Stimulated activated CD4-positive, alpha-beta T cell treated with anti-CD3 and anti-CD28 coated beads, Interleukin-15, amount 100 ng/mL, for 1 hour (primary cell): ENCODE measurements at places on chromosomes 1 and 21.

DNA sequence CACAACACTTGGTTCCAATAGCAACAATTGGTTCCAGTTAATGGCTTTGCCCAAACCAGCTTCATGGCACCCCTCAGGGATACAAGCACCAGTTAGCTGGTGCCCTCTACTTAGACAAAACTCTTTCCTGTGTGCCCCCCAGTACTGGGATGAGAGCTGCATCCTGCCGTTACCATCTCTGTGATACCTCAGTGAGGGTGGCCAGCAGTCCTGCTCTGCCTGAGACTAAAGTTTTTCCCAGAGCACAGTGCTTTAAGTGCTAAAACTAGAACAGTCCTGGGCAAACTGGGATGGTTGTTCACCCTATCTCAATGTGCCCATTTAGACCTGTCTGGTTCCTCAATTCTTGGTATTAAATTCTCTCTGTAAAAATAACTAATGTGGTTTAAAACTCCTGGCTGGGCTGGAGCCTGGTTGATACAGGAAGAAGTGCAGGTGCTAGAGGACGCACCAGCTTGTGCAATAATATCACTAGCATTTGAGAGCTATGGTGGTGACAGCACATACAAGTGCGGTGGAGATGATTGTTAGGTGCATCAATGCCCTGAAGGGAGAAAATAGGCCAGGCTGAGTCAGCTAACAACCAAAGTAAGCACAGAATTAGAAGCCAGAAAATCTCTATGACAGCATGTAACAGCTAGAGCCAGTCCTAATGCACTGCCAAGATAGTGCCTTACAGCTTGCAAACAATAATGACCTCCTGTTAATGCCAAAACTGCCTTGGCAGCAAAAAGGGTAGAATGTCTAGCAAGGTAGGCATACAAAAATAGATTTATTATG lies 179.8 kb upstream of the GALNT2 start:
- DNase-seq: no peak

DNA sequence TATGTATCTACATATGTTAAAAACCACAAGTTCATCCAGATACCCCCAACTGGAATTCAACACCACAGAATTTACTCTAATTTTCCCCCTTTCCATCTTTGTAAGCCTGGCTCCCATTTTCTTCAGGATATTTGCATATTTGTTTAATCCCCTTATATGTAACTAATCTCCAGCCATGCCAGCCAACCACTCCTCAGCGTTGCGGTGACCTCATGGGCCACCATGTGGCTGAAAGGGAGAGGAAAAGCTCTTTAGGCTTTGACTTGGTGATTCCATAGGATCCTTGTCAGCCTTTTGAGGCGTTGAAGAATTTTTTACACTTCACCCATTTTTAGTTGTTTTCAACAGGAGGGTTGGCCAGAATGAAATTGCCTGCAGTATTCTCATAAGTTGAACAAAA lies 10.0 kb downstream of the CLDN19 start:
- no peak for DNase-seq

DNA sequence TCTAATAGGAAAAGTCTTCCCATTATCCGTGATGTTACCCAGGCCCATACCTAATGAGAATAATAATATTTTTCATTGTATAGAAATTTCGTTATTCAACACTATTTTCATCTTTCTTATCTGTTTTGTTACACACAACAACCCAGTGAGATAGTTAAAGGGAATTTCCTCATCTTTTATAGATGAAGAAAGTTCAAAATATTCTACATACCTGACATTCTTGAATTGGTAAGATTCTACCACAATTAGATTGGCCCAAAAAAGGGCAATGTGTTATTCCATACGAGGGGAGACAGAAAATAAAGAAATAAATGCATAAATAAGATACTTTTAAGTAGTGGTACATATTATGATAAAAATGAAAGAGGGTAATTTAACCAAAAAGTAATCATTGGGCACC lies 405.5 kb upstream of the ADAMTS5 start:
- DNase-seq: no peak

GRCh38 chr1:34701326-34702060 lies 53.4 kb upstream of the GJB5 start:
- DNase-seq: no peak

- no peak for DNase-seq
Observed at GRCh38 chr1:111436726-111437125, 9.2 kb upstream of the OVGP1 start.

DNA sequence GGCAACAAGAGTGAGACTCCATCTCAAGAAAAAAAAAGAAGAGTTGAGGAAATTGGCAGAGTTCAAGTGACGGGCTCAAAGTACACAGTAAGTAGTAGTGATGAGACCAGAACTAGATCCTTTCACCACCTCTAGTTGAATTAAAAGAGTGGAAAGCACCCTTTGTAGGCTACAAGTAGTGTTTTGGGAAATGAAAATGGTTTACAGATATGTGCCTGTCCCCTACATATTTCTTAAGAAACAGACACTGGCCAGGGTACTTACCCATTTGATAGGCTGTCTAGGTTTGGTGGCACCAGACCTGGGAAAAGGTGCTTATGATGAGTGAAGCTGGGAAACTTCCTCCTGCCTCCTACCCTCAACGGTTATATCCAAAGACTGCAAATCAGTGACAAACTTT lies 163.7 kb upstream of the BEND5 start:
- no peak for DNase-seq

- no peak for DNase-seq
Observed at GRCh38 chr1:22727873-22728272, 17.2 kb downstream of the EPHB2 start.

GRCh38 chr1:94305704-94306103 lies 68.3 kb upstream of the ARHGAP29 start:
- no peak for DNase-seq

GRCh38 chr1:69404486-69404885 lies 163.2 kb upstream of the LRRC7 start:
- DNase-seq: no peak

DNA sequence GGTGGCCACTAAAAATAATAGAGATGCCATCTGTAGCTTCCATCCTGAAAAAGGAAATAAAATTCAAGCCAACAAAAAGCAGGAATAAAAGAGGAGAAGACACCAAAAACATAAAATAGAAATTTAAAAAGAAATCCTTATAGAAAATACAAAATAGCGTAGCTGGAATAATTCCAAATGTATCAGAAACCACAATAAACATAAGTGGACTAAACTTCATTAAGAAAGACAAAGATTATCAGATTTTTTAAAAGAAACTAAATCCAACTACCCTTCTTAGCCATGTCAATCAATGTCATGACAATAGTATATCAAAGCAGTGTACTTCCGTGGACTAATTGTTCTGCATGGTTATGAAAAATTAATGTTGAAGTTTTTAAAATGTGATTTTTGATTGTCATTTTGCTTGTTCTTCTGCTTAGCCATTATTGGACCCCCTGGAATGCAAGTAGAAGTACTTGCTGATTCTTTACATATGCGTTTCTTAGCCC lies 13.2 kb downstream of the IL10RB start:
- no peak for DNase-seq

DNA sequence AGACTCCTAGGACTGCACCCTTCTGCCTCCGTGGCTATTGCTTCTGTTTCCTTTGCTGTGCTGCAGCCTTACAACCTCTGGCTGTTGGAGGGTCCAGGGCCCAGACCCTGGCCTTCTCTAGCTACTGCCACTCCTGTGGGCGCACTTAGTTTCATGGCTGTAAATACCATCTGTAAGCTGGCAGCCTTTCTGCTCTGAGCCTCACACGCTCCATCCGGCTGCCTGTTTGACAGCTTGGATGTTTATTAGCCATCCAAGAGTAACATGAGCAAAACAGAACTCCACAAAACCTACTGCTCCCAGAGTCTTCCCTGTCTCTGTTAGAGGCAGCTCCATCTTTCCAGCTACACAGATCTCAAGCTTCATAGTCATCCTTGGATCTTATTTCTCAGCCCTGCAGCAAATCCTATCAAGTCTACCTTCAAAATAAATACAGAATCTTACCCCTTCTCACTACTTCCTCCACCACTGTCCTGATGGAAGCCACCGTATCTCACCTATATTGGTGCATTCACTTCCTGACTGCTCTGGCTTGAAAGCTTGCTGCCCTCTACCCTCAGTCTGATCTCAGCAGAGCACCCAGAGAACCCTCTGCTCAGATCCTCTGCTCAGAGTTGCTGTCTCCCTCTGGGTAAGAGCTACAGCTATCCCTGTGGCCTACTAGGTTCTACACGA lies 19.1 kb downstream of the SLC25A33 start:
- DNase-seq: no peak

DNA sequence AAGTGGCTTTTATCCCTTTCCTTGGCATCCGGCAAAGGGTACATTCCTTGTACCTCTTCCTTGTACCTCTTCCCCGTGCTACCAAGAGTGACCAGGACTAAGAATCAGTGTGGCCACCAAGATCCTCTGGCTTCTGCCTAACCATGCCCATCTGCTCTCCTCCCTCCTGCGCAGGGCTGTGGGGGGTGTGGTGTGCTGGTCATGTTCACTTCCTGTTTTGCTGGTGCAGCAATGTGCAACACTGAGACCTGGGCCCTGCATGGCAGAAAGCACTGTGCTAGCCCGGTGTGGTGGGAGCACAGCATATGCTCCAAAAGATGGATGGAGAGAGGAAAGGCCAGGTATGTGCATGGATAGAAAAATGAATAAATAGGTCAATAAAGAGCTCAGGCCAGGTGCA lies 33.3 kb upstream of the TENT5C start:
- DNase-seq: no peak

DNA sequence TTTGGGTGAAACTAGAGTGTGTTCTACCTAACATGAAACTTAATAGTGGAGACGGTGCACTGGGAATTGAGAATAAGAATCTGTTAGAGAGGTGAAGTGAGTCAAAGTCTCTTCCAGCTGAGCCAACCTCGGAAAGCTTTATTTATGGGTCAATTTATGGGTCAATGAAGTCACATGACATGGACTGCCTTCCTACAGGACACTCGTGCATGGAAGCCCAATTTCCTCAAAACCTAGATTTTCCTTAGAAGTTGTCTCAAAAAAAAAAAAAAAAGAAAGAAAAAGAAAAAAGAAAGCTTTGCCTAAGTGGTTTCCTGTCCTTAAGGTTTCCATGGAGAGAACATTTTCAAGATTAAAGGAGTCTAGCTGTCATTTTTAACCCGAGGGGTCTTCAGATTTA lies 26.7 kb downstream of the CACHD1 start:
- DNase-seq: no peak

- DNase-seq: peak; percentile 21
Observed at GRCh38 chr1:67149179-67149770, 14.5 kb upstream of the C1orf141 start.

GRCh38 chr1:206066479-206067171 lies 13.7 kb downstream of the RHEX start:
- DNase-seq: no peak

GRCh38 chr1:2982615-2983318 lies 38.5 kb upstream of the ACTRT2 start:
- DNase-seq: no peak

GRCh38 chr1:15139654-15140350 lies 13.7 kb upstream of the TMEM51 start:
- DNase-seq: no peak

DNA sequence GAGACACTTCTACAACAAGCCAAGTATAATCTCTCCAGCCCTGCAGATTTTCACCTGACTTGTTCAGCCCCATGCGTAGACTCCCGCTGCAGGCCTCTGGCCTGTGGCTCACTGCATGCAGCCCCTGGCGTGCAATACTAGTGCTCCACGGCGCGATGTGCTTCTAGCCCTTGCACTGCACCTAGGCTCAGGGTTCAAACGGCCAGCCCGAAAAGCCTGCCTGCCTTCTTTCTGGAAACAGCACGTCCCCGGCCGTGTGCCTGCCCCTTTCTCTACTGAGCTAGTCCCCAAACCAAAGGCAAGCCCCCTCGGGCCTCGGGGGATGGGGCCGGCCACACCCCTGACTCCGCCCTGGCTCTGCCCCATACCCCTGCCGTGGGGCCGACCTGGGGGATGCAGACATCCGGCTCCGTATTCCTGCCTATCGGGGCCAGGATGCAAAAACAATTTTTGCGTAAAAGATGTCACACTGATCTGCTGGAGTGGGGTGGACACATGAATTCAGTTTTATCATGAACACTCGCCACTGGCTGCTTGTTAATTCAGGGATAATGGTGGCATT lies 26.3 kb upstream of the TRAPPC10 start:
- DNase-seq: no peak

GRCh38 chr1:34631126-34631525 lies 123.7 kb upstream of the GJB5 start:
- no peak for DNase-seq

DNA sequence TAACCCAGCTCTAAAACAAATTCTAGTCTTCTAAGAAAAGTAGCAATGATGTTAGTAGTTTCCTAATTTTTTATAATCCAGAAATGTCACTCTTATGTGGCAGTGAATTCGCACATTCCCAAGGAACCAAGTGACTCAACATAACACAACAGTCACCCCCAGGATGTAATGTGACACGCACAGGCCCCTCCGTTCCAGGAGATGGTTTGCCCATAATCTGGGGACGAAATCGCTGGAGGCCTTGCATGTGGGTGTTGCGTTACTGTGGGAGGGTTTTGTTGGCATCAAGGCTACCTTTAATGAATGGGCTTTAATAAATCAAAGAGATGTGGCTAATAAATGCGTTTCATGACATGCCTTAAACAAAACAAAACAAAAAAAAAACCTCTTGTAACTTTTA lies 50.9 kb downstream of the EVA1C start:
- DNase-seq: no peak

- DNase-seq: no peak
Observed at GRCh38 chr1:15459771-15460707, 3.5 kb downstream of the CELA2A start.
